ENCODE measurements at places on chromosomes 7 and 10.

GRCh38 chr7:44077681-44078091, 4.6 kb downstream of the POLM start:
- no peak for DNase-seq

- DNase-seq = no peak
Observed at GRCh38 chr10:33087152-33087551, 129.1 kb upstream of the ITGB1 start.

- DNase-seq = no peak
Observed at GRCh38 chr7:30562498-30562897, 32.2 kb upstream of the GARS1 start.

- DNase-seq = no peak
Observed at GRCh38 chr7:29154076-29154475, 7.7 kb upstream of the CPVL start.

GRCh38 chr10:61635471-61635870, 27.3 kb upstream of the CABCOCO1 start:
- no peak for DNase-seq

DNA sequence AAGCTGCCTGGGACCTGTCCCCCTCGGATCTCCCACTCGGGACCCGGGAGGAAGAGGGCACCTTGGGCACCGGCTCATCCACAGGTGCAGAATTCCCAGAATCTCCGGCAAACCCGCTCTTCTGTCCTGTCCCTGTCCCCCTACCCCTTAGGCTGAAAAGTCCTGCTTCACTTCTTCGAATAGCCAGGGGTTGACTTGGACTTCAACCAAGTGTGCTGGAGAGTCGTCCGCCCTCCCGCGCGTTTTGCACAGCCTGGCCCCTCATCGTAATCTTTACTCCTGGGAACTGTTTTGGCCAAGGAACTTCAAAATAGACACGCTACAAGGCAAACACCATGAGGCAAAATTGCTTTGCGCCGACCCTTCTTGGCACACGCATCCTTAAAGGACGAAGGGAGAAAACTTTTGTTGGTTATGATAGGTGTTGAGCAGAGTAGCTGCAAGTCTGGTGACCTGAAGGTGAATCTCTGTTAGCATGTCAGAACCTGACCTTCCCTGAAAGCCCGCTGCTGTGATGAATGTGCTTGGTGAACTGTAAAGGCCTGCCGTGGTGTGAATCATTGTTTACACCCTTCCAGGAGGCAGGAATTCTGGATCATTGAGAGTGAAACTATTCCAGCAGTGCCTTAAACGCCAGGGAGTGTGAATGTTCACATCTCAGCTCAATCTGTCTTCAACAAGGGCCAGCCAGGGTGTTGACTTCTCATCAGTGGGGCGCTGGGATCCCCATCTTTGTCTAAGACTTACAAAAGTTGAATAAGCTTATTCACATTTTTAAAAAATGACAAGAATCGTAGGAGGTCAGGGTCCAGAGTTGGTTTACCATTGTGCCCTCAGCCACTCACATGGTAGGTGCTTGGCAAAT, 589 bp upstream of the RAPGEF5 start:
- no peak for DNase-seq

DNA sequence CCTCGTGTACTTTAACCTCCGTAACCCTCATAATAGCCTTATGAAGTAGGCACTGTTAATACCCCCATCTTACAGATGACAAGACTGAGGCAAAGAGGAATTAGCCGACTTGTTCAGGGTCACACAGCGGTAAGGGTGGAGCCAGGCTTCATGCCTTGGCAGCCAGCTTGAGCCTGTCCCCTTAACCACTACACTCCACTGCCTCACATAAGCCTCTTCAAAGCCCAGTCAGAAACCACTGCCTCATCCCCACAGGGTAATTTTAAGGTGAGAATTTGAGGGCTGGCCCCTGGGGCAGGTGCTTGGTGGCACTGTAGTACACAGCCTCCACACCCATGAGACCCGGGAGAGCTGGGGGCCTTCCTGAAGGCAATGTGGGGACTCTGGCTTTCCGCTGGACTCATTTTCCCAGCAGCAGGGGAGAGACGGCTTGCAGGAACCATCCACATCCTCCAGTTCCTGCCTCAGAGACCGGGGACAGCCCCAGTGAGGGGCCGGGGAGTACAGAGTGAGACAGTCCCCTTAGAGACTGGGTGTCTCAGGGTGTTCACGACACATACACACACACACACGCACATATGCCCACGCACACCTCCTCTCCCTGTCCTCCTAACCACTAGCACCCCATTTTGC, 7.6 kb upstream of the C10orf105 start:
- DNase-seq = no peak

DNA sequence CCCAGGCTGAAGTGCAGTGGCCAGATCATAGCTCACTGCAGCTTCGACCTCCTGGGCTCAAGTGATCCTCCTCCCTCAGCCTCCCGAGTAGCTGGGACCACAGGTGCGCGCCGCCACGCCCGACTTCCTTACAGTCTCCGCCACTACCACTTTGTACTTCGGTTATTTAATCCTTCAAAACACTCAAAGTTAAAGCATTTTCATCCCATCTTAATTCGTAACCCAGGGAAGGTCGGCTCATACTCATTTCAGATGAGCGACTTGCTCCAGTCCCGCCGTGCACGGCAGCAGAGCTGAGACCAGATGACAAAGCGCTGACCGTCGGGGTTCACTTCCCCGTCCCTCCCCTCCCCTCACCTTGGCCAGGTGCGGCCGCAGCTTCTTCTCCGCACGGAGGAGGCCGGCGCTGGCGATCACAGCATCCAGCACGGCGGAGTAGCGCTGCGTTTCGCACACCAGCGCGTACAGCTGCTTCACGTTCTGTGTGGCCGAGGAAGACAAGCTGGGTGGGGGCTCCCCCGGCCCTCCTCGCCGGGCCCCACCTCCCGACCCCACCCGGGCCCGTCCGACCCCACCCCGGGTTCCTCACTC, 457 bp downstream of the NSUN5 start:
- no peak for DNase-seq

GRCh38 chr7:152756116-152756515, 3.4 kb upstream of the ACTR3B start:
- no peak for DNase-seq

DNA sequence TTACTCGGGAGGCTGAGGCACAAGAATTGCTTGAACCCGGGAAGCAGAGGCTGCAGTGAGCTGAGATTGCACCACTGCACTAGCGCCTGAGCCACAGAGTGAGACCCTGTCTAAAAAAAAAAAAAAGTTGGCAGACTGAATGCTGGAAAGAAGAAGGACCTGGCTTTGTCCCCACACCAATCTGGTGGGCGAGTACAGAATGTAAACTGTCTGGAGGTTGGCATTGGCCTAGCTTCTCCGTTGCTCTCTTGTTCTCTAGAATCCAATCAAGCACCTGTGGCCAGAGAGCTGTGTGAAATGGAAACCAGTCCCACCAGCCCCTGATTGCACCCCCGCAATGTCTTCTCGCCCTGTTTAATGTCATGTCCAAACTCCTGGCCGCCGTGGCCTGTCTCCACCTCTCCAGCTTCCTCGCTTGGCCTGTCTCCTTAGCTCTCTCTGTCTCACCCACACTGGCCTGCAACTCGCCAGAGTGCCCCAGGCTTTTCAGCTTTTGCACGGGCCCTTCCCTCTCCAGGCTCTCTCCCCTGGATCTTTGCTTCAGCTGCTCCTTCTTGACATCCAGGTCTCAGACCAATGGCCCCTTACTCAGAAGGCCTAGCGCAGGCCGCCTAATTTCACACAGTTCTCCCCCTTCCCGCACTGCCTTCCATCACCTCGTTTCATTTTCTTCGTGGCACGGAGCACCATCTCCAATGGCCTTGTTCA, 670 bp upstream of the AGK start:
- no peak for DNase-seq

- no peak for DNase-seq
Observed at GRCh38 chr10:93916257-93917063, 22.7 kb downstream of the SLC35G1 start.

DNA sequence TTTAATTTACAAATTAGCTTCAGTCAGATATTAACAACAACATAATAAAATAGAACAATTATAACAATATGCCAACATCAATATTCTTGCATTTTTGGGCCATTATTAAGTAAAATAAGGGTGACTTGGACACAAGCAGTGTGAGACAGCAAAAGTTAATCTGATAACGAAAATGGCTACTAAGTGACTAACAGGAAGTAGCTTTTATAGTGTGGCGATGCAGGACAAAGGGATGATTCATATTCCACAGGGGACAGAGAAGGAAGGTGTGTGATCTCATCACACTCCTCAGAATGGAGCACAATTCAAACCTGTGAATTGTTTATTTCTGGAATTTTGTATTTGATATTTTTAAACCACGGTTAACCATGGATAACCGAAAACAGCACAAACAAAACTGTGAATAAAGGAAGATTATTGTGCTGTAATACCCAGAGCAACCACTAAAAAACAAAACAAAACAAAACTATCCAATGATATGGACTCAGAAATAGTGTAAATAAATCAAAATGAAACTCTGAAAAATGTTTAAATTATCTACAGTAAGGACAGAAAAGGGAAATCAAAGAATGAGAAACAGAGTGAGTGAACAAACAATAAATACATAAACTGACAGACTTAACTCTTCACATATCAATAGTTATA, 66.9 kb upstream of the TFEC start:
- DNase-seq = no peak

DNA sequence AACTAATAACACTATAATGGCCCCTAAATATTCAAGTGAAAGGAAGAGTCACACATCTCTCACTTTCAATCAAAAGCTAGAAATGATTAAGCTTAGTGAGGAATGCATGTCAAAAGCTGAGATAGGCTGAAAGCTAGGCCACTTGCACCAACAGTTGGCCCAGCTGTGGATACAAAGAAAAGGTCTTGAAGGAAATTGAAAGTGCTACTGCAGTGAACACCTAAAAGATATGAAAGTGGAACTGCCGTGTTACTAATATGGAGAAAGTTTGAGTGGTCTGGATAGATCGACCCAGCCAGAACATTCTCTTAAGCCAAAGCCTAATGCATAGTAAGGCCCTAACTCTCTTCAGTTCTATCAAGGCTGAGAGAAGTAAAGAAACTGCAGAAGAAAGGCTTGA, 12.1 kb upstream of the SNX13 start:
- DNase-seq = no peak

DNA sequence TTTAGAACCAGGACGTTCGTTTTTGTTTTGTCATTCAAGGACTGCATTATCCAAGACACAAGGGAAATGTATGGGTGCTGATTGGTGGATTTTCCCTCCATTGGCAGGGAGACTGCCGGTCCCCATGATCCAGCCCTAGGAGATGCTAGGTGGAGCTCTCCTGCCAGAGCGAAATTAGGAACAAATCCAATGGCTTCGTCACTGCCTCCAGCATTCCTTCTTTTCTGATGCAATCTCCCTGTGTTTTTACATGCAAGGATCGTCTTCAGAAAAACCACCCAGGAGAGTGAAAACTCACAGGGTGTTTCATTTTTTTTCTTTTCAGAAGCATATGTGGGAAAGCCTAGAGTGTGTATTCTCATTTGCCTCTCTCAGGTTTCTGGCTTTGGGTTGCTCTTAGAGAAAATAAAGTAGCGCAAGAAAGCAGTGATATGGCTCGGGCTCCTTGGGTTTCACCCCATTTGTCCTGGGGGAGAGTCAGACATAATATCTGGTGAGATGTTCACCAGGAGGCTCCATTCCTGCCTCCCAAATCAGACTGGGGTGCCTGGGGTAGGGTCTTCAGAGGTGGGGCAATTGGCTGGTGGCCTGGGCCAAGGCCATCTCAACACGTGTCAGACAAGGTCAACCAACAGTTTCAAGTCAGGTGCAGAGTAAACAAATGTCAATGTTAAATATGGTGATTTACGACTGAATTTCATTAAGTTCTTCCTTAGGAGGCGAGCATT, 450.9 kb upstream of the MKI67 start:
- DNase-seq = no peak

DNA sequence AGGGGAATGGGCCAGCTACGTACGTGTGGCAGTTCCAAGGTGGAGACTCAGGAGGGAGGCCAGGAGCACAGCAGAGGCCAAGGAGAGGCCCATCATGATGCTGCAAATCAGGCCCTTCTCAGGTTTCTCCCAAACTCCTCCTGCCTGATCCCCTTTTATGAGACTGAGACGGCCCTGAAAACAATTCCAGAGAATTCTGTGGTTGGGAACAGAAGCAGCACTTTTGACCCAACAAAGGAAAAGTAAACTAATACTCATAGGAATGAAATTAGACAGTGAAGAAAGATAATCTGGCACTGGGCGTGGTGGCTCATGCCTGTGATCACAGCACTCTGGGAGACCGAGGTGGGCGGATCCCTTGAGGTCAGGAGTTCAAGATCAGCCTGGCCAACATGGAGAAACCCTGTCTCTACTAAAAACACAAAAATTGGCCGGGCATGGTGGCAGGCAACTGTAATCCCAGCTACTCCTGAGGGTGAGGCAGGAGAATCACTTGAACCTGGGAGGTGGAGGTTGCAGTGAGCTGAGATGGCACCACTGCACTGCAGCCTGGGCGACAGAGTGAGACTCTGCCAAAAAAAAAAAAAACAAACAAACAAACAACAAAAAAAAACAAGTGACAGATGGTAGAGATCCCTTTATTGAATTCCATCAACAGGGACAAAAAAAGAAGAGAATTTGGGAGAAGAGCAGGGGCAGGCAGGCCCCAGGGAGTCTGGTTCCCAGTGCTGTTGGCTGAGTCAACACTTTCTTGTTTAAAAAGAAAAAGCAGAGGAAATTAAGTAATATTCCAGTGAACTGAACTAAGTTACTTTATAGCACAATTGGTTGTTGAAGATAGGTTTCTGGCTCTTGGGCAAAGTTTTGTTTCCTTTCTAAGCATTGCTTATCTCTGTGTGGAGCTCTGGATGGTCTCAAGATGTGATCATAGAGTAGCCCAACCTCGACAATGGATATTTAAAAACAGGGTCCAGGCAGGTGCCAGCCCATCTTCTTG, at the start of gene CCL26:
Gene CCL26, minus strand, starts transcription at position 131 of the 997 bp plus-strand sequence. Its CDS starts 35 bp downstream, at position 96.
- no peak for DNase-seq

All from substantia nigra (tissue), 51 donors.